ENCODE measurements at places on chromosomes 5 and 9.
A peak's percentile ranks its signal among the peaks of the same experiment; 100 is the strongest.

GRCh38 chr9:125631391-125632085 lies 75.5 kb downstream of the MAPKAP1 start:
- DNase-seq = no peak

DNA sequence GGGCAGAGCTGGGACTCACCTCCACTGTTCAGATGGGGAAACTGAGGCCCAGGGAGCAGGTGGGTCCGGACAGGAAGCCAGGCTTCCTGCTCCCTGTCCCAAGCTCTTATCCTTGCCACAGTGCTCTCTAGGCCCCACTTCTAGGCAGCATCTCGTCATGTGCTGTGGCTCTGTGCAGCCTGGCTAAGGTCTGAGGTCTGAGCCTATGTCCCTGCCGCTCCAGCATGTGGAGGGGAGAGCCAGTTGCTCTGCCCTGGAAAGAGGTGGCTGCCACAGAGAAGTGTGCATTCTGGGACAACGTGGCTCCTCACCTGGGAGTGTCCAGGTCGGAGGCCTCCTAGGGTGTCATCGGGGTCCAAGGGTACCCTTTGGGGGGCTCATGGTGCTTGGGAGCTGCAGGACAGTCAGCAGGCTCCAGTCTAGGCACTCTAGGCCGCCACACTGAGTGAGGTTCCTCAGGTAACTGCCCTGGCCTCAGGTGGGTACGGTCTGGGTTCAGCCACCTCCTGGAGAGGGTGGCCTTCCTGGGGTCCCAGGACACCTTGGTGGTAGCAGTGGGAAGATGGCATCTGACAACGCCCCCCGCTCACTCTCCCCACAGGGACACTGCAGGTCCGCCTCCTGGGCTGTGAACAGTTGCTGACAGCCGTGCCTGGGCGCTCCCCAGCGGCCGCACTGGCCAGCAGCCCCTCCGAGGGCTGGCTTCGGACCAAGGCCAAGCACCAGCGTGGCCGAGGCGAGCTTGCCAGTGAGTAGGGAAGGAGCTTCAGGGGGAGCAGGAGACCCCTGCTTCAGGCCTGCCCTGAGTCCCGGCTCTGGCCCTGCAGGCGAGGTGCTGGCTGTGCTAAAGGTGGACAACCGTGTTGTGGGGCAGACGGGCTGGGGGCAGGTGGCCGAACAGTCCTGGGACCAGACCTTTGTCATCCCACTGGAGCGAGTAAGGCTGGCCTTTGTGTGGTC lies 10.4 kb downstream of the PKN3 start:
- DNase-seq = peak; percentile 8

DNA sequence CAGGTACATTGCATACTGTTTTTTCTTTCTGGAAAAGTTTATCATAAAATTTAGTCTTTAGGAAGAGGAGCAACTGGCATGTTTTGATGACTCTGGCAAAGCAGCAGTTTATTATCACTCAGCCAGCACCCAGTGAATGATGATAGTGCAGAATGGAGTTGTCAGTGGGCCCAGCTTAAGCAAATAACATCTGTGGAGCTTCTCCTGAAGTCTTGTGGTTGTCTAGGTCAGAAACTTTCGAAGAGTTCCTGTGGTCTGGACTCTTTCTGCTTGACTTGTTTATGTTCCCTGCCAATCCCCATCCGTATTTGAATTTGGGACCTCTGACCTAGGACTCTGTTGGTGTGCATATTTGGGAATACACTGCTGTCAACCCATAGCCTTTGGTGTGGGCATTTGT lies 38.1 kb upstream of the C5orf47 start:
- DNase-seq = no peak

- DNase-seq = no peak
Measured at GRCh38 chr9:89999176-89999533, 394.3 kb downstream of the GADD45G start.

GRCh38 chr9:21966140-21966851 lies 27.9 kb downstream of the CDKN2A start:
- no peak for DNase-seq

DNA sequence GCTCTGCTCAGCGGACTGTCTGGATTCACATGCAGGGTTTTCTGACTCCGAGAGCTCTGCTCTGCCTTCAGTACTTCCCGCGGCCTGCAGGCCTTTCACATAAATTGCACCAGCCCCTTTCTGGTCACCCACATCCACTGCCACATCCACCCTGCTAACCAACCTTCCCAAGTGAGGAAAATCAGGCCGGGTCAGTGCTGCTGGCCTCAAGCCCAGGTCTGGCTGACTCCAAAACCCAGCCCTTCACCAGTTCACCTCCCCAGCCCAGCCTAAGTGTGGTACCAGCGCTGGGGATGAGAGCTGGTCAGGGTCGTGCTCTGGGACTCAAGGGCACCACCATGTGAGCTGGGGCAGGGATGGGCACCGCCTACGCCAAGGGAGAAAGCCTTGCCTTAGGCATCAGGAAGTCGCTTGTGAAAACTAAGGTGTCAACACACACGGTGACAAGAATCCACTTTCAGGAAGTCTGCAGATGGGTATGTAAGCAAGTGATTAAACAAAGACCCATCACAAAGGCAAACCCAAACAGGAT lies 12.3 kb downstream of the LMAN2 start:
- no peak for DNase-seq

DNA sequence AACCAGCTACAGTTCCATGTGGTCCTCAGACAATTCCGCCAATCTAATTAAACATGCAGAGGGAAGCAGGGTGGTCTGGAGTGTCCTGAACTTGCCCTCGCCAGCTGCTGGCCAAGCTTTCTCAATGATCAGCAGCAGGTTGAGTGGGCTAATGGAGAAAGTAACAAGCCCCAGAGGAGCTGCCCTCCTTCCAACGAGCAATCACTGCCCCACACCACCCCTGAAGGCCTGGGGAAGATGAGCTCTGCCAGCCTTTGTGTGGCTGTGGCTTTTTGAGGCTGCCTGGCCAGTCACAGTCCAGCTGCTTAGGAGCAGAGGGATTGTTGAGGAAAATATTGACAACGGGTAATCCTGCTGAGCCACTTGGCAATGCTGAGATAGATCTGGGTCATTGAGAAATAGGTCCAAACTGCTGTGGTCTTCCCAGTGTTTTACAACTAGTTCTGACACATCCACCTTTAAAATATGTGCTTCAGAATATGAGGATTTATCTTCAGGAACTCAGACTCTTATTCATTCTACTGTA lies 107.3 kb downstream of the CD180 start:
- peak; percentile 13 for DNase-seq

Data from psoas muscle (tissue), 8 donors.